Non-pigmented ciliary epithelial cell (primary cell): ENCODE measurements at places on chromosomes 3 and 15.

DNA sequence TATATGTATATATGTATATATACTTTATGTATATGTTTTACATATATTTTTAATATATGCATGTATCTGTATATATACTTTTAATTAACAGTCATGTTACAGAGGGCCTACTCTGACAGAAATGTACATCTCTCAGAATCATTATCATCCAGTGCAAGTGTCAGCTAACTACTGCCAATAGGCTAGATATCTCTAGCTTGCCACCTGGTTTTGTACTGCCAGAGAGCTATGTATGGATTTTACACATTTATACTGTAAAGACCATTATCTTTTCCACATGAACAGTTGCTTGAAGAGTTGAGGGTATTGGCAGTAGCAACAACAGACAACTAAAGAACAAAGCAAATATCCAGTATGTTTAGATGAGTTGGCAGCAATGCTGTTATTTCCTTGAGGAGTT is 99.7 kb upstream of the VGLL3 start:
- DNase-seq = no peak

DNA sequence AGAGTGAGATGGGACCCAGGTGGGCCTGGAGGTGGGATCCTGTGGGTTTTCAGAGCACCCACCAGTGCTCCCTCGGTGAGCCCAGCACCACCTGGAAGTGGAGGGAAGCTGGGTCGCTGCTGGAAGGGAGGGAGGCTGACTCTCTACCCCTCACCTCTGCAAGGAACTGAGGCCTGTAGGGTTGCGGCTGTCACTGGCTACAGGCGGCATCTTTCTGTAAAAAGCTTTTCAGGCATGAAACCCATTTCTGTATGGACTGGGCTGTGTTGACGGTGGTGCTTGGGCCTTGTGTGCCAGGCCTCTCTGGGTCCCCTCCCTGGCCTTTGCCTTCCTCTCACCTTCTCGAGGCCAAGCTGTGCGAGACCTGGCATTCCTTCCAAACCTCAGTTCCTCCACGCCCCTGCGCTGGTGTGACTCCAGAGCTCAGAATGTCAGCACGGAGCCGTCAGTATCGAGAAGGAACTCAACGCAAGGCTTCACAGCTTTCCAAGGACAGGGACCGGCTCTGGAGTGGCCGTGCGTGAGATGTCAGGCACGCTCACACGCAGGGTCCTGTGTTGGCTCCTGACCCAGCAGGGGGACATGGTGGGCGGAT is 16.6 kb downstream of the ABTB1 start:
- DNase-seq = no peak

DNA sequence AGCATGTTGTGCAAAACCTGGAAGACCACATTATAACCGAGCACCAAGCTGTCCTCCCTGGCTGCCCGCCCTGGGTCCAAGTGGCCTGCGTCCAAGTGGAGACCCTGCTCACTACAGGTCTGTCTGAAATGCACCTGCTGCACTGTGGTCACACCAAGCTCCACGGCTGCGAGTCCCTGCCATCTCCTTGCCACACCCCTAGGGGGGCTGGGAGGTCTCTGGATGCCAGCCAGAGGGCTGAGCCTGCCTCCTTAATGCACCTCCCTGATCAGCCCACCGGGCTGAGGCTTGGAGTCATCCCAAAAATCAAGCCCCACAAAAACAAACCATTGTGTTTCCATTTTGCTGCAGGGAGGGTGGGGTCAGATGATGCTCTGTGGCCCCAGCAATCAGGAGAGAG is 187.1 kb downstream of the MEGF11 start:
- no peak for DNase-seq

- DNase-seq = no peak
Observed at GRCh38 chr15:94075349-94075748, 156.0 kb upstream of the MCTP2 start.

DNA sequence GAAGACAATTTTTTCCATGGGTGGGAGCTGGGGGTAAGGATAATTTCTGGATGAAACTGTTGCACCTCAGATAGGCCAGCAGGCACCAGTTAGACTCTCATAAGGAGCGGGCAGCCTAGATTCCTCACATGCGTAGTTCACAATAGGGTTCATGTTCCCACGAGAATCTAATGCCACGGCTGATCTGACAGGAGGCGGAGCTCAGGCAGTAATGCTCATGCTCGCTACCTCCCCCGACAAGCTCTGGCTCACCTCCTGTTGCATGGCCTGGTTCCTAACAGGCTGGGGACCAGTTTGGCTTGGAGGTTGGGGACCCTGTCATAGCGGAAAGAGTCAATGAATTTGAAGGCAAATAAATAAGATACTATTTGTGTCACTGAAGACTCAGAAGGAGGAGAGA is 105.5 kb downstream of the PLD1 start:
- DNase-seq = no peak

- no peak for DNase-seq
Observed at GRCh38 chr3:17091910-17092582, 207.3 kb downstream of the PLCL2 start.

GRCh38 chr3:197959500-197959890 is 522 bp upstream of the LMLN start:
- no peak for DNase-seq

DNA sequence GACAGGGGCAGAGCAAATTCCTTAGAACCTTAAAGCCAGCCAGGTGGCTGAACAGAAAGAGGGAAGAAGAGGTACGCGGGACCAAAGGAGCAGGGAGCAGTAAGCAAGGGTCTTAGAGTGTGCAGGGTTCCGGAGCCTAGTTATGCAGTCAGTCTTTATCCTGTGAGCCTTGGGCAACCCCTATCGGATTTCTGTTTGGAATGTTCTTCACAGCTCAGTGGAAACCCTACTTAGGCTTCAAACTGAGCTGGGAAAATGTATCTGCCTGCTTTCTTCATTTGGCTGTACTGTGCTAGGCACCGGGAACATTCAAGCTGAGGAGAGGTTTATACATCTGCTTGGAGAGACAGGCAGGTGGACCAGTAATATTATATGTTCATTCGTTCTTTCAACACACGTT is 37.1 kb downstream of the PSMD6 start:
- no peak for DNase-seq

DNA sequence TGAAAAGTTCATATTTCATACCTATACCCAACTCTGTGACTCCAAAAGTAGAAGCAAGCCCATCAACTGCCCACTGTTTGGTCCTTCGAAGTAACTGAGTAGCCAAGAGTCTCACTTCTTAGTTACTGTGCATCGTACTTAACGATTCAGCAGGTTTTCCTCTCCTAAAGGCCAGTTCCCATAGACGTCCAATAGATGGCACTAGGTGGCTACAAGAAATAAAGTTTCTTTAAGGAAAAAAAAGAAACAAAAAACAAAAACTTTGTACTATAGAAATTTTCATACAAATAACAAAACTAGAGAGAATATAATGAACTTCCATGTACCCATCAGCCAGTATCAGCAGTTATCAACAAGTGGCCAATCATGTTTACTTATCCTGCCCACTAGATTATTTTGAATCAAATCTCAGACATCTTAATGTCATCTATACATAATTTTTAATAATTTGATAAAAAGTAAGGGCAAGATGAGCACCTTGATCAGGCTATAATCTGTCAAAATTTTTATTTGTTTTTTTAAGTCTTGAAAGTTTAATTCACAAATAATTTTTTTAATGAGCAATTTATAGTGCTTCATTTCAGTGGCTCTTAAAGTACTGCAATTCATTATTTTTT is 63.8 kb upstream of the ACP3 start:
- peak; percentile 44 for DNase-seq

DNA sequence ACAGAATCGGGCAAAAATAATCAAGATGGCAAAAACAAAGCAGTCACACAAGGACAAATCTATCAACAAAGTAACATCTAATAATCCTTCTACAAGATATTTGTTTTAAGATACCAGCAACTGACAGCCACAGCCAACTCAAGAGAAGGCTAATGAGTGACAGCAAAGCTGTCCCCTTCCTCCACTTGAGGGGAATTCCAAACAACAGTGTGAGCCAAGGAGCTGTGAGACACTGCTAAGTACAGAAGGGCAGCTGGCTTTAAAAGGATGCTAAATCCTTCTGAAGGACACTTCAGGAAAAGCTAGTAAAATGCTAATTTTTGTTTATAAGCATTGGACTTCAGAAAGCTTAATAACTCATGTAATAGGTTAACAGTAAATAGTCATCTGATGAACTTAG is 120.3 kb upstream of the GOLGA8J start:
- no peak for DNase-seq

- no peak for DNase-seq
Observed at GRCh38 chr3:185950728-185951127, 12.9 kb upstream of the TRA2B start.

- peak; percentile 93 for DNase-seq
Observed at GRCh38 chr3:197906023-197906849, 43.8 kb upstream of the RPL35A start.

- DNase-seq = no peak
Observed at GRCh38 chr15:67003586-67003985, 61.8 kb upstream of the SMAD3 start.

GRCh38 chr3:107684431-107684925 is 161.7 kb downstream of the BBX start:
- DNase-seq = no peak

DNA sequence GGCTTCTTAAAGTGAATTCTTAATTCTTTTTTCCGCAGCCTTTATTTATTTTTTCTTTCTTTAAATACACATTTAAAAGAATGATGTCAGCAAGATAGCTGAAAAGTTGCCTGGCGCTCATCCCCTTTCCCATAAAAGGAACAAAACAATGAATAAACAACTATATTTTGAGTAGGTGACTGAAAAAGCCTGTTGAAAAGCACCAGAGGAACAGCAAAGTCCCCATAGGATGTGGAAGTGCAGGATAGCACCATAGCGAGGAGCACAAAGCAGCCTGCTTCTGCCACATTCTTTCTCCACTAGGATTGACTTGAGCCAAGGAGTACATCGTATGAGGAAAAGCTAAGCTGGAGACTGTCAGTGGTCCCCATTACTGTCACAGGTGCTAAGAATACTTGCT is 754.9 kb downstream of the SQOR start:
- no peak for DNase-seq

GRCh38 chr15:62999923-63000561 is 42.5 kb upstream of the TPM1 start:
- DNase-seq = no peak

DNA sequence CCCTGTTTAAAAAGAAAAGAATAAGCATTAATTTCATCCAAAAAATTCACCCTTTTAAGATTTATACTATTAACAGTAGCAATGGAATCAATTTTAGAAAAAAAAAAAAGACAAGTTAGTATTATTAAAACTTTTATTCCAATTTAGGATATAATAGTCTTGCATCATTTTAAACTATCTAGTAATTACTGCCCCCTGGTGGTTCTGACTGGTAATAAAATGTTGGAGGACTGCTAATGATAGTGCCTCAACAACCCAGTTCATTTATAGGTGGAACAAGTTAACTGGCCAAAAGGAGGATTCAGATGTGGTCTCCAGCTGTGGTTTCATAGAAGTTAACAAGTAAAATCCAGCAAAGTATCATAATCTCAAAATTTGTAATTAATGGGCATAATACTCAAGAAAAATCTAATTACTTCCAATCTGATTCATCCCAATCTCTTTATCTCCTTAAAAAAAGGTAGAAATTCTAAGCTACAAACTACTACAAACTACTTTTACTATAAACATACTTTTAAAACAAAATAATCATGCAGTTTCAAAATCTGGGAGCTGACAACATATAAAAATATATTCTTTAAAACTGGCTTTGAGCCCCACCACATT is 30.7 kb upstream of the WDR49 start:
- DNase-seq = peak; percentile 19

DNA sequence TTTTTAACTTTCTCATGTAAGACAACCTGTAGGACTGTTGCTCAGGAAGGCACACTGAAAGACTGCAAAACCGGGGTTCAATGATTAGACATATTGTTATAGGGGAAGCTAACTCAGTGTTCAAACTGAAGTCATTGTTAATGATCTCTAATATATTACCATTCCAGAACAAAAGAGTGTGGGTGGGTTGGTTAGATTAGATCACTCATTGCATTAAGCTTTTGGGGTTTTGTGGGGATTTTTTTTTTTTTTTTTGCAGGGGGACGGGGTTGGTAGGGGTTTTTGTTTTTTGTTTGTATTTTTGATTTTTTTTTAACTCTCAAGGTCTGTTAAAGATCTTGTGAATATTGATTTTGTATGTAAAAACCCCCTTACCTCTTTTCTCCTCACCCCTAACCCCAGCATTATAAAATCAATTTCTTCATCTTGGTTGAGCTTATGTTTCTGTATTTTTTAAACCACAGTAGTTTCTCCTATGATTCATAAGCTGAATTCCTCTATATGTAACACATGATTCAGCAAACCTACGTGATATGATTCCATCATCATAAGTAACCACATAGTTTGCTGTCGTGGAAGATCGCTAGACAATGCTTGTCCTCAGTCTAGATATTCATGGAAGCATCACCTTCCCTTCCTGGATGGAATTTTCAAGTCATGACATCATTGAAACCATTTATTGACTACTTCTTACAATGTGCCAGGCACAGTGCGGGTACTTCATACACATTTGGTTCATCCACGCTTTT is 544.1 kb upstream of the MDFIC2 start:
- DNase-seq = peak; percentile 95
